Activated naive CD4-positive, alpha-beta T cell treated with Interleukin-2 at 50 U/mL for 16 hours (primary cell): ENCODE measurements at places on chromosomes 5 and 9.

- no peak for DNase-seq
These were observed 174.8 kb upstream of the FOXD4L5 start for GRCh38 chr9:65459756-65460320.

DNA sequence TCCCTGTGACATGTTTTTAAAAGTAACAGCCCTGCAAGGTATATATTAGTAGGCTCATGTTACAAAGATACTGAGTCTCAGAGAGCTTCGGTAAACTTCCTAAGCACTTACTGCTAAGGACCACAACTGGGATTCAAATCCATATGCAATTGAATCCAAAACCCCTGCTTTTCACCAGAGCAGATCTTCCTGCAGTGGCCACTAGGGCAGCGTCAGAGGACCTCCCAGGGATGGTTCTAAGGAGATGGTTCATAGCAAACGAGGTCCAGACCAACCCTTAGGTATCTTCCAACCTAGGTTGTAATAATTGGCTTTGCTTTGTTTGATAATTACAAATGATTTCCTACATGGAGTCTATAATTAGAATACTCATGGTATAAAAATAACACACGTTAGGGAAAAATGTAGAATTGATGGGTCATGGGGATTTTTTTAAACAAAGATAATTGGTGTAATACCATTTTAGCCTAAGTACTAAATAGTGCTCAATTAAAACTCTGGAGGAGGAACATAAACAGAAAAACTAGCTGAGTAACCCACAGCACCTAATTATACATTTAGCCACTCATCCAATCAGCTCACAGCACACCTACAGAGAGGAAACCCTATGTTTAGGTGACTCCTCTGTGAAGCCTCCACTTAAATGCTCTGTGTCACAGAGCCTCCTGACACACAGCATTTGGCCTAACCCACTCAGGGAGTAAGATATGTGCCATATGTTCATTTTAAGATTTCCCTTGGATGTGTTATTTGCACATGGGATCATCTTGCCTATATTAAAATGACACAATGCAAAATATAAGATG, 10.0 kb upstream of the CAST start:
- no peak for DNase-seq

- no peak for DNase-seq
These were observed 274.2 kb upstream of the SMC2 start for GRCh38 chr9:103819936-103820335.

- DNase-seq: no peak
These were observed 61.3 kb downstream of the ANKH start for GRCh38 chr5:14810282-14810681.

- no peak for DNase-seq
These were observed 1785.9 kb upstream of the WWC1 start for GRCh38 chr5:166505544-166505943.

DNA sequence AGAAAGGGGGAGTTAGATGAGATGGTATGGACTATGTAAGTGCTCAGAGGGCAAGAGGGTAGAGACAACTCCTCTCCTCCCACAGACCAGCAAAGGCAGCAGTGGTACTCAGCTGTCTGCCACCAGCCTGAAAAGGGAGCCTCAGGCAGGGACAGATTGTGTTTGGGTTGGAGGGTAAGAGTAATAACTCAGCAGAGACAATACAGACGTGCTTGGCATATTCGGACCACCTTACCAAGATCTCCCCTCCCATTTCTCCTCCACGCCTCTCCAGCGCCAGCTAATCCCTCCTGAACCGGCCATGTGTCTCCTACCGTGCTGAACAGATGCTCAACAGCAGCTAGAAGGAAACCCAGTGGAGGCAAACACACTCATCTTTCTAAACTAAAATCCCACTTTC, 180.8 kb downstream of the ASTN2 start:
- no peak for DNase-seq

GRCh38 chr9:98808411-98808815, 943 bp downstream of the GALNT12 start:
- DNase-seq: no peak

DNA sequence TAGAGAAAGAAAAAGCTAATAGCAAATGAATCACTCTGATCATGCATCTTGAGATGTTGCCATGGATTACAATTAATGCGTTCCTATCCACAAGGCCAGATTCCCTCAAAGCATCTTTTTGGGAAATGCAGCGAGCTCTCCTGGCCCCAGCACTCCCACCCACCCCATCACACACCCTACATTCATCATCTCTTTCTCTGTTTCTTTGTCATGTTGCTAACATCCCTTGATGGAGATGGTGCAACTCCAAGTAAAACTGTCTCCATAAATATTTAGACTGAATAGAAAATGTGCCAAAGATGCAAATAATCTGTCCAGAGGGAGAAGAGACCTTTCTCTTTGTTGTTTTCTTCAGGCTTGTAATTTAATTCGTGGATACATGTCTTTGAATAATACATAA, 30.8 kb upstream of the TNC start:
- no peak for DNase-seq

- no peak for DNase-seq
These were observed 6.9 kb downstream of the PBX3 start for GRCh38 chr9:125754096-125754495.

- peak; percentile 7 for DNase-seq
These were observed 21.3 kb downstream of the NREP start for GRCh38 chr5:111735583-111736270.

DNA sequence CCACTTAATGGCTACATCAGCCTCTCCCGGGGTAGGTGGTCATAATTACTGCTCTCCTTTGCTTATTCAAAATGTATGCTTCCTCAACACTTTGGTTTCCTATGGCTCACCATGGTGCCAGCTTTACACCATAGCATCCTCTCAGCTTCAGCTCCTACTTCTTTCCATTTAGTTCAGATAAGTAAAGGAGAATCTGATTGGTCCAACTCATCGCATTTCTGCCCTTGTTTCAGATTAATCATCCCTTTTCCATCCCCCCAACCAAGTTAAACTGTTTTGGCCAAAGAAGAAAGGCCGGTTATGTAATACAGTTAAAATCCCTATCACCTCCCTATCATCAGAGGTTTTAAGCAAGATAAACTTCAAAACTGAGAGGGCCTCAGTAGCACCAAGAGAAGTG, 130.5 kb downstream of the CETN3 start:
- DNase-seq: no peak

DNA sequence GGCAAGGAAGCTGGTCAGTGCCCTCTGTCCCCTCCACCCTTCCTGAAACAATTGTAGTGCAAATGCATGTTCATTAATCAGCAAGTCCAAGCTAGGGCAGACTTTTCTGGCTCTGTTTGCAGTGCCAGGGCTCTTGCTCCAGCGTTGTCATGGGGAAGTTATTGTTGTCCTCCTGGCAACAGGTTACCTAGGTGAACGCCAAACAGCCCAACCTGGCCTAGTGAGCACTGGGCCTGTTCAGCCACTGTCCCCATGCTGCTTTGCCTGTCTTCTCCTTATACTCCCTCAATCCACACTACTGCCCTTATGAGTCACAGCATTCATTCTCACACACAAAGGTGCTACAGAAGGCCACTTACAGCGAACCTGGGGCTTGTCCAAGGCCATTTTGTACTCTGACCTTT, 34.5 kb upstream of the GLIS3 start:
- DNase-seq: no peak

DNA sequence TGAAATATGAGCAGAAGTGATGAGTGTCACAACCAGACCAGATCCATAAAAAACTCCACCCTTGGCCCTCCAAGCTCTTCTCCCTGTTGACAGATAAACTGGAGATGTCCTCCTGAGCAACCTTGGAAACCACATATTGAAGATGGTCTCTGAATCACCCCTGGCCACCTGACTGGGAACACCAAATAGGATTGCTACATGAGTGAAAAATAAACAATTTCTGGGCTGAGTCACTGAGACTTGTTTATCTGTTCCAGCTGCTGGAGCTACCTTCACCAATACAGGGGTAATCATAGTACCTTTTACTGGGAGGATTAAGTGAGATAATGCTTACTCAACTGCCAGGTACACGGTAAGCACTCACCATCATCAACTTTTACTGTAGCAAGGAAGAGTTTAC, 53.3 kb downstream of the PCA3 start:
- DNase-seq: no peak

- DNase-seq: peak; percentile 35
These were observed 715 bp downstream of the RC3H2 start for GRCh38 chr9:122904466-122904822.
